ENCODE measurements at places on chromosomes 13 and 19.

DNA sequence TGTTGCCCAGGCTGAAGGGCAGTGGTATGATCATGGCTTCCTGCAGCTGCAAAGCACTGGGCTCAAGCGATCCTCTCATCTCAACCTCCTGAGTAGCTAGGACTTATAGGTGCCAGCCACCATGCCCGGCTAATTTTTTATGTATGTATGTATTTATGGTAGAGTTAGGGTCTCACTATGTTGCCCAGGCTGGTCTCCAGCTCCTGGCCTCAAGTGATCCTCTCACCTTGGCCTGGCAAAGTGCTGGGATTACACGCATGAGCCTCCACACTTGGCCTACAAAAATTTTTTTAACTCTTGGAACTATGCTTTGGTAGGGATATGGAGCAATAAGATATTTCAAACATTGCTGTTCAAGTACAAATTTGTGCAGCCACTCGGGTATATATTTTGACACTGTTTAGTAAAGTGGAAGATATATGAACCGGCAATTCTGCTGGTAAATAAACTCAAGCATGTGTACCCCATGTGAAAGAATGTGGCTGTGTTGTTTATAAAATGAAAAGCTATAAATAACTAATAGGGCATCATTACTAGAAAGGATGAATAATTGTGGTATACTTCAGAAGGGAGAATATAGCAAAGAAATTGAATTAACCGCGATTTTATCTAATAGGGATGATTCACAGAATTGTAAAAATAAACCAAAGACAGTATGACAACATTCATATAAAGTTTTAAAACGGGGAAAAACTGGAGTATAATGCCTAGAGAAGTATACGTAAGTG, 1.1 kb downstream of the ZNF566 start:
- no peak for DNase-seq

- DNase-seq: no peak
Observed at GRCh38 chr13:52165411-52165810, 6.0 kb upstream of the NEK3 start.

GRCh38 chr19:16446724-16447368, 24.9 kb downstream of the EPS15L1 start:
- no peak for DNase-seq

DNA sequence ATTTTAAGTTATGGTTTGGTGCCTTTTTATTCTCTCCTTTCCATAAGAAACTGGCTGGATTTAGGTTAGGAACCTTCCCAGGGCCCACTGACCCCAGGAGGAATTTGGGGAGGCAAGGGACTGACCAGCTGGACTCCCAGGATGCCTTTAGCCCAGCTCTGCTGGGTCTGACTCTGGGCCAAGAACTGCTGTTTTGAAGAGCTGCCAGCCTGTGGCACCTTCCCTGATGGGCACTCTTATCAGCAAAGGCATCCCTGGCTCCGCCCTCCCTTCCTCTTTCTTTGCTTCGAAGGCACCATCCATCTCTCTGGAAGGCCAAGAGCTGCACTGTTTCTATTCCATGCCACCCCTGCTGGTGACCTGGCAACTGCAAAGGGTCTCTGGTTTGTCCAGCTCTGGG, 174.7 kb downstream of the POU4F1 start:
- no peak for DNase-seq

GRCh38 chr19:6500837-6501739, 1.0 kb downstream of the TUBB4A start:
- DNase-seq: no peak

- DNase-seq: peak; percentile 31
Observed at GRCh38 chr19:35557539-35558399, 5.7 kb downstream of the ATP4A start.

DNA sequence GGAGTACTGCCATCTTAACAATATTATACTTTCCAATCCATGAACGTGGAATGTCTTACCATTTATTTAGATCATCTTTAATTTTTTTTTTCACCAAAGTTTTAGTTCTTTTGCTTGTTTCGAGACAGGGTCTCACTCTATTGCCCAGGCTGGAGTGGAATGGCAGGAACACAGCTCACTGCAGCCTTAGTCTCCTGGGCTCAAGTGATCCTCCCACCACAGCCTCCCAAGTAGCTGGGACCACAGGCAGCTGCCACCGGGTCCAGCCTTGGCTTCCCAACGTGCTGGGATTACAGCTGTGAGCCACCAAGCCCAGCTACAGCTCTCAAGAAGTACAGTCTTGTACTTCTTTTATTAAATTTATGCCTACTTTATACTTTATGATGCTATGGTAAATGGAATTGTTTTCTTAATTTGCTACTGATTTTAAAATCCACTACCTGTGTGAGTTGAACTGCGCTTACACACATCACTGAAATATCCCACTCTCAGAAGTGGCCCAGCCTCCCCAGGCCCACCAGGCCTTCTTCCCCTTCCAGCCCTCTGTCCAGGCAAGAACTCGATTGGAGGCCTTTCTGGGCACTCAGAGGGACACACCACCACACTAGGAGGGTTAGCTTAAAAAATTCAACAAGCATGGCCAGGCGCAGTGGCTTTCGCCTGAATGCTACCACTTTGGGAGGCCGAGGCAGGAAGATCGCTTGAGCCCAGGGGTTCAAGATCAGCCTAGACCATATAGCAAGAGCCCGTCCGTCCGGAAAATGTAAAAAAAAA, 1.0 kb upstream of the PGLS start:
- DNase-seq: no peak

- peak; percentile 82 for DNase-seq
Observed at GRCh38 chr19:45405435-45406225, 761 bp upstream of the PPP1R13L start.

DNA sequence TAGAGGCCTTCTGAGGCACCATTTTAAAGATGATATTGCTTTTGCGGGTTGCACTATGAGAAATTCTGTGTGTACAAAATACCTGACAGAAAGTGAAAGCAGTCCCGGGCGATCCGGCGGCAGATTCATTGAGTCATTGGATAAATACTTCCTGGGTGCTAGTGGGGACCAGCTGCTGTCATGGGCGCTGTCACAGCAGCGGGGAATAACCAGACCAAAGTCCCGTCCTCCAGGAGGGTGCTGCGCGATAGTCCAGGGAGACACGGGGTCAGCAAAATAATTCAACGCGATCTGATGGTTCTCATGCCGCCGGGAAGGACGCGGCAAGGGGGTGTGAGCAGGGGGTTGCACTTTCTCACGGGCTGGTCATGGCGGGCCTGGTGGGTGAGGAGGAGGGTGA, 13.5 kb downstream of the ZFR2 start:
- no peak for DNase-seq

DNA sequence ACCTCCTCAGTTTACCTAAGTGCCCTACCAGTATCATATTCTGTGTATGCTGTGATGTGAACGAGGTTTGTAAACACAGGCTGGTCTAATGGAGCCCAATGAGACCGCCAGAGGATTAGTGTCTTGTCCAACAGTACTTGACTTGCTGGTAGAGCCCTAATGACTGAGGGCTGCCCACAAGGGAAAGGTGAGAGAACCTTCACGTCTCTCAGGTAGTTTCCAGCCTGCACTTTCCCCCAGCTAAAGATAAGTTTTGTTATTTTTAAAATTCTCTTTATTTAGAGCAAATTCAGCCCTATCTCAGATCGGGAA, 498 bp upstream of the RBM26 start:
- no peak for DNase-seq

GRCh38 chr13:29509999-29510589, 85.4 kb downstream of the SLC7A1 start:
- no peak for DNase-seq

DNA sequence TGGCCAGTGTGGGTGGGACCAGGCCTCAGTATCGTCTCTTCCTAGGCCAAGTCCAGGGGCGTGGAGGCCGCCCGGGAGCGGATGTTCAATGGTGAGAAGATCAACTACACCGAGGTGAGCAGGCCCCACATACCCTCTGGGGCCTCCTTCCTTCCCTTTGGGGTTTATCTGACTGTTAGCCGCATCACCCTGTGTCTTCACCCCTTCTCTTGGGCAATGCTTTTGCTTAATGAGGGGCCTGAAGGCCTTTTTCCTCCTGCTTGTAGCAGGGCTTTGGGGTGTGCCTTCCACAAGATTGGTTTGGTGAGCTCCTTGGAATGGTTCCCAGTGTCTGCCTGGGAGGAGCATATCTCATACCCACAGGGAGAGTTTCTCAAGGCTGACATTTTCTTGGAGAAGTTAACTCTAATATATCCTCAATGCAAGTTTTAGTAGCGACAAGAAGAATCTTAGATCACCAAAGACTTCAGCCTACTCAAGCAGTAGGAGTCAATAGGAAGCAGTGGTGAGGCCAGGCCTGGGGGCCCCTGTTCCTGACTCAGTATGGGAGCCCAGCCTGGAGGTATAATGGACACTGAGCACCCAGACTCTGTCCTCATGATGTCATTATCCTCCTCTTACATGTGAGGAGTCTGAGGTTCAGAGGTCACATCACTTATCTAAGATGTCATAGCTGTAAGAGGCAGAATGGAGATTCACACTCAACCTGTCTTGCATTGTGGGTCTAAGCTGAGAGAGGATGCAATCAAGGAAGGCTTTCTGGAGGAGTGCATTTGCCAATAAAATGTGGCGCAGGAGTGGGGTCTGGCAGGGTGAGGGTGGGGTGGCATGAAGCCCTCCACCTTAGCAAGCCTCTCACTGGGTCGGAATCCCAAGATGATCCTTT, 2.0 kb downstream of the GPI start:
- DNase-seq: no peak

DNA sequence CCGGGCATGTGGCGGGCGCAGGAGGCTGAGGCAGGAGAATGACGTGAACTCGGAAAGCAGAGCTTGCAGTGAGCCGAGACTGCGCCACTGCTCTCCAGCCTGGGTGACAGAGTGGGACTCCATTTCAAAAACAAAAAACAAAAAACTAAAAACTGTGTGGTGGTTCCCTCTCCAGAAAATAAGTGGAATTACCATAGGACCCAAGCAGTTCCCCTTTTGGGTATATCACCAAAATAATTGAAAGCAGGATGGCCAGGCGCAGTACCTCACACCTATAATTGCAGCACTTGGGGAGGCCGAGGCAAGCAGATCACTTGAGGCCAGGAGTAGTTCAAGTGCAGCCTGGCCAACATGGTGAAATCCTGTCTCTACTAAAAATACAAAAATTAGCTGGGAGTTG, 15.7 kb upstream of the LDLR start:
- no peak for DNase-seq

DNA sequence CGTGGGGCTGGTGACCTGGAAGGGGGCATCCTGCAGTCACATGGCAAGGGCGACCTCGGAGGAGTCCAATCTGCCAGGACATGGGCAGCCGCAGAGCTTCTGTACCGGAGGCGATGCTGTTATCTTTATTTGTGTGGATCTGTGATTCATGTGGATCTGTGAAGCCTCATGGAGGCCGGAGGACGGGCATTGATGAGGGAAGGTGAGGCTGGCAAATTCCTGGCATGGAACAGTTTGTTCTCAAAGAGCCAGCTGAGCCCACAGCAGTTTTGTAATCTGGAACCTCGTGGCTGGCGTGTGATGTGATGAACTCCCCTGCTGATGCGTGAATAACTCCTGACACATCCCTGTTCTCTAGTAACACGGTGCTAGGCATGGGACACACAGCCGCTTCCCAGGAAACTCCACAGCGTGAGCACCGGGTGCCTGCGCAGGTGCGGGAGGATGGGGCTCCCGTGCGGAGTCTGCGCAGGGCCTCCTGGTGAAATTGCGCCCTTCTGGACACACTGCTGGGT, 40.4 kb downstream of the ATP11A start:
- no peak for DNase-seq

- DNase-seq: no peak
Observed at GRCh38 chr13:51784097-51784496, 19.9 kb downstream of the DHRS12 start.

GRCh38 chr19:56140583-56141416, at the start of gene ZNF444:
TSS of gene ZNF444 (plus strand) at chr19:56141287. CDS start at chr19:56146912, 5,625 bp downstream.
- DNase-seq: peak; percentile 100

GRCh38 chr13:112113851-112114250, 46.9 kb downstream of the SOX1 start:
- DNase-seq: no peak

GRCh38 chr19:16146112-16146511, 2.6 kb downstream of the HSH2D start:
- DNase-seq: no peak
